ENCODE measurements at places on chromosomes 5 and 9.
A peak's percentile ranks its signal among the peaks of the same experiment; 100 is the strongest.

DNA sequence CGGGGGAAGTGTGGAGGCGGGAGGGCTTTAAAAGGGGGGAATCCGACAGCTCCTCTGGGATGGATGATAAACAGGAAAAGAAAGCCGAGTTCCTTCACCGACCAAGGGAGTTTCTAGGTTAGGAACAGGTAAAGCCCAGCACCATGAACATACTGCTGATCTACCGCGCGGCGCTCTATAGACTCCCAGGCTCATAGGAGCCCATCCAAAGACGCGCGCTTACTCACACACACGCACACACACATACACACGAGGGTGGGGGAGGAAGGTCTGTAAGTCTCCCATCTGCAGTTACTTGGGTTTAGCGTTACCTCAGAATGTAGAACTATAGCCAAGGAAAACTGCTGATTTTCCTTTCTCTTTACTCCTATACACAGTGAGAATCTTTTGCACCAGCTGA is 2.6 kb upstream of the GABRB2 start:
- no peak for DNase-seq

DNA sequence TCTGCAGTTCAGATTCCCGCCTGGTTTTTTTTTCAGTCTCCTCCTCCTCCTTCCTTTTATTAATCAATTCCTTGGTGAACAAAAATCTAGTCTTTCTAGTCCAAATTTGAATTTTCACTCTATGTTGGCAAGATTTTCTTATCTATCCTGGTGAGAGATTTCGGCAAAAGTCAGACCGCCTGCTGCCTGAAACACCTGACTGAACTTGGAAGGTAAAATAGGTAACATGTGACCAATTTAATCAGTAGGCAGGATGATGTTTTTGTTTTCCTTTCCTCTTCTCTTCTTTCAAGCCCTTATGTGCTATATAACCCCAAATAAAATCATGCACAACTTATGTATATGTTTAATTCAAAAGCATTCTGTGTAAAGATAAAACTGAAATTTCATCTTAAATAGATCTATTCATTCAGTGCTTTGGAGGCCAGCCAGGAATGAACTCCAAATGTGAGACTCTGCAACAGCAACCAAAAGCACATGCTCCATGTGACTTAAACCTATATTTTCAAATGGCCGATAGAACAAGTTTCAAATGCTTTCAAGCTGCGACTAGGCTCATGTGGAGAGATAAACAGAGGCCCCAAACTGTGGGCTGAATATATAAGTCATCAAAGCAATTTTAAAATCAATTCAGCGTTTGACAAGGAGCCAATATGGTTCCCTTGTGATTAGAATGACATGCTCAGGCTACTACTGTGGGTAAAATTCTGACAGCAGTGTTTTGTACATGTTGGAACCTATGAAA is 100.4 kb upstream of the SEMA6A start:
- DNase-seq = no peak

GRCh38 chr9:96725576-96725975 is 52.3 kb downstream of the ZNF510 start:
- no peak for DNase-seq

DNA sequence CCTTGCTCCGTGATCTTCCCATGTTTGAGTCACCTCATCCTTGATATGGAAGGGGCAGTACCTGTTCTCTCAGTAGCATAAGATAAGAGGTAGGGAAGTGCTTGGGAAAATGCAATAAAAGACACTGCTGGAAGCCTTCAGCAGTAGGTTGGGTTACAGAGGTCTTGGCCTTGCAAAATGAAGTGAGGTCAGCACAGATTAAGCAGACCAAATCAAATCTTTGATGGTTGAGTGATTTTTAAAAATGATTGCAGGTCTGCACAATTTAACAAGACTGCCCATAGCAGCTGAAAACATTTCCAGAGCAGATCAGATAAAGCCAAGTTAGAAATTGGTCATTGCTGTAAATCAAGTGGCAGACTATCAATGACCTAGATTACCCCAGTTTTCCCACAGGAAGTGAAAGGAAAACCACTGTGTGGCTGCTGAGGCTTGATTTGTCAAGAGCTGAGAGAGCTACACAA is 32.9 kb downstream of the PALM2AKAP2 start:
- peak; percentile 30 for DNase-seq

GRCh38 chr5:145797336-145797735 is 37.8 kb downstream of the PRELID2 start:
- DNase-seq = no peak

DNA sequence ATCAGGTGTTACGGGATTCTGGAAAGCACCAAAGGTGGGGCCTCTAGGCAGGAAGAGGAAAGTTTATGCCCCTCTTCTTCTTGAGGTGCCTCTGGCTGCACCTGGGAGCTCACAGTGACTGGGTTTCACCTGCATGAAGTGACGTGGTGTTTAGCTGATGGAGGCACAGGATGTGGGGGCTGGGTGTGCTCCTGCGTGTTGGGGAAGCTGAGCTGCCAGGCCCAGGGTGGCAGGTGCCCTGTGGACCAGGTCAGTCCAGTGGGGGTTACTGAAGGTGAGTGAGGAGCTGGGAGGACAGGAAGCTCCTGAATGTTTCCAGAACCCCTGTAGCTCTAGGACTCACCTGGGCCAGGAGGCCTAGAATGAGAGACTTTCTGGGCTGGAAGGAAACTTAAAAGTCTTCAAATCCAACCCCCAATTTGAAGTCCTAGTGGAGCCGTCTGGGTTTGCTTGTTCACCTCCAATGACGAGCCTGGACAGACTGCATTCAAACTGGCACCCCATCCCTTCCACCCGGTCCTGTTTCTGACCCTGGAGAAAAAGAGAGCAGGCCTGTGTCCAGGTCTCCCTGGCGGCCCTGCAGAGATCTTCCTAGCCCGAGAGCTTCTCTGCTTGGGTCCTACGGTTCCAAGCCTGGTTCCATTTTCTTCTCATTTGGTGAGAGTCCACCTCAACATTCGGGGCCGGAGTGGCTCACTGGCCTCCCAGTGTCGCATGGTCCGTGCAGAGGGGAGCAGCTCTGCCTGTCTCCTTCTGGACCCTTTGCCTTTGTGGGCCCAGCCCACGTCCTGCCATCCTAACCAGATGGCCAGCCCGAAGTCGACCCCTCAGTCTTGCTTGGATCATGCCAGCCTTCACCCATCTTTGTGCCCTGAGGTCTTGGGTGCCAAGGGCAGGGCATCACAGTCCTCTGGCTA is 22.3 kb downstream of the TRAF1 start:
- no peak for DNase-seq

DNA sequence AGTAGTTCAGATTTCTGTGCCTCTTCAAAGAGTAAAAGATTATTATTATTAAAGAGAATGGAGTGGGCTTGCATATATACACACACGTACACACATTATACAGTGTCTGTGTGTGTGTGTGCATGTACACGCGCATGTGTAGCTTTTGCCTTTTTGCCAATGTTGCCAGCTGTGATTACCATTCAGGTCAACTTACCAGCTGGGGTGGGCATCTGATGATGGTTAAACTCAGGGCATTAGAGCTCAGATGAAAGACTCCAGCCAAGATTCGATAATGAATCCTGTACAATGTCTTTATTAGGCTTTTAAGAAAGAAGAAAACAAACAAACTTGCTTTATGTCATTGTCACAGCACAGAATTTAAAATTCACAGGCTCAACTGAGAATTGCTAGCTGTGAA is 296.5 kb upstream of the DMAC1 start:
- no peak for DNase-seq

DNA sequence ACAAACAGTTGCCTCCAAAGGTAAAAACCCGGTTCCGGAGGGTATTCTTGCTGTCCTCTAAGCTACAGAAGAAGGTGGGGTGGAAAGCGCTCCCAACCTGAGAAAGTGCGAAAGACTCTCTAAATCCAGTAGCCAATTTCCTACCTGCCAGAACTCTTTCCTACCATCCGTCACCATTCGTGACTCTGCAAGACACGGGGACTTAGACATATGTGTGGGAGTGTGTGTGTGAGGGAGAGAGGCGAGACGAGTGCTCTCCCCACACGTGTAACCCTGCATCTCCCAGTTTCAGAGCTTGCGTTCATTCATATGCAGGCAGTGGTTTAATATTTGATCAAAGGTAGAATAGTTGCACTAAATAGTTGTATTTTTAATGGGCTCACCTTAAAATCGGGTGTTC is 473 bp upstream of the GABRA1 start:
- no peak for DNase-seq

- DNase-seq = no peak
These were observed 2.7 kb upstream of the APBA1 start for GRCh38 chr9:69674716-69675438.

GRCh38 chr9:124632077-124632621 is 125.0 kb upstream of the NR5A1 start:
- no peak for DNase-seq

DNA sequence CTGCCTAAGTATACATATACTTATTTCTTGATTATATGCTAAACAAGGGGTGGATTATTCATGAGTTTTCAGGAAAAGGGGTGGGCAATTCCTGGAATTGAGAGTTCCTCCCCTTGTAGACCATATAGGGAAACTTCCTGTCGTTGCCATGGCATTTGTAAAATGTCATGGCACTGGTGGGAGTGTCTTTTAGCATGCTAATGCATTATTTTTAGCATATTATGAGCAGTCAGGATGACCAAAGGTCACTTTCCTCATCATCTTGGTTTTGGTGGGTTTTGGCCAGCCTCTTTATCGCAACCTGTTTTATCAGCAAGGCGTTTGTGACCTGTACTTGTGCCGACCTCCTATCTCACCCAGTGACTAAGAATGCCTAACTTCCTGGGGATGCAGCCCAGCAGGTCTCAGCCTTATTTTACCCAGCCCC is 80.9 kb downstream of the ALDH7A1 start:
- DNase-seq = no peak

GRCh38 chr9:129656795-129657390 is 8.6 kb upstream of the PRRX2 start:
- peak; percentile 44 for DNase-seq
